ENCODE measurements at places on chromosomes 2 and 18.

GRCh38 chr2:200765995-200766660, 45.6 kb upstream of the BZW1 start:
- no peak for ATAC-seq

GRCh38 chr2:216849987-216850386, 9.9 kb downstream of the TNP1 start:
- peak; percentile 87 for ATAC-seq

DNA sequence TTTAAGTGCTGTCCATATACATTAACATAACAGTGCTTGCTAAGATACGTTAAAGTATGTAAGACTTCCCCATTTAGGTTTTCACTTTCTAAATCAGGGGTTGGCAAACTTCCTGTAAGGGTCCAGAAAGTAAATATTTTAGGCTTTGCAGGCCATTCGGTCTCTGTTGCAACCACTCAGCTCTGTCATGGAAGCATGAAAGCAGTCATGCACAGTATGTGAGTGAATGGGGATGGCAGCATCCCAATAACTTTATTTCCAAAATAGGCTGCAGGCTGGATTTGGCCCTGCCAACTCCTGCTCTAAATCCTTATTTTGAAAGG, 128.7 kb downstream of the PLA2R1 start:
- ATAC-seq = no peak

DNA sequence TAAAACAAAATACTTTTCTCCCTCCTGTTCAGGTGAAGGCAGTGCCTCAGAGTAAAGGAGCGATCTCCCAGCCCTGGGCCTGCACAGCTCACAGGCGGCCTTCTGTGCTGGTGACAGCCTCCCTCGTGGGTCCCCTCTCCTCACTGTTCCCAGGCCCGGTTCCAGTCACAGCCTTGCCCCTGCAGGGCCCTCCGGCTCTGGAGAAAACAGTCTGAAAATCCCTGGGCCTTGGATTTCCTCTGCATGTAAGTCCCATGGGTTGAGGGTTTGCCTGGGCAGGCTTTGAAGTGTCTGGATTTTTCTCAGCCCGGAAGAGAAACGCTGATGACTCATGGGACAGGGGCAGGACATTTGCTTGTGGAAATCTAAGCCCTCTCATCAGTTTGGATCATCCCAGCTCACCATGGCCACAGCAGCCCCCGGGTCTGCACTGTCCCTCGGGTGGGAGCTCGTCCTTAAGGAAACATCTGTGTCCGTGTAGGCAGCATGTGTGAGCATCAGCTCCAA, 186.1 kb upstream of the RAB12 start:
- ATAC-seq = peak; percentile 60

DNA sequence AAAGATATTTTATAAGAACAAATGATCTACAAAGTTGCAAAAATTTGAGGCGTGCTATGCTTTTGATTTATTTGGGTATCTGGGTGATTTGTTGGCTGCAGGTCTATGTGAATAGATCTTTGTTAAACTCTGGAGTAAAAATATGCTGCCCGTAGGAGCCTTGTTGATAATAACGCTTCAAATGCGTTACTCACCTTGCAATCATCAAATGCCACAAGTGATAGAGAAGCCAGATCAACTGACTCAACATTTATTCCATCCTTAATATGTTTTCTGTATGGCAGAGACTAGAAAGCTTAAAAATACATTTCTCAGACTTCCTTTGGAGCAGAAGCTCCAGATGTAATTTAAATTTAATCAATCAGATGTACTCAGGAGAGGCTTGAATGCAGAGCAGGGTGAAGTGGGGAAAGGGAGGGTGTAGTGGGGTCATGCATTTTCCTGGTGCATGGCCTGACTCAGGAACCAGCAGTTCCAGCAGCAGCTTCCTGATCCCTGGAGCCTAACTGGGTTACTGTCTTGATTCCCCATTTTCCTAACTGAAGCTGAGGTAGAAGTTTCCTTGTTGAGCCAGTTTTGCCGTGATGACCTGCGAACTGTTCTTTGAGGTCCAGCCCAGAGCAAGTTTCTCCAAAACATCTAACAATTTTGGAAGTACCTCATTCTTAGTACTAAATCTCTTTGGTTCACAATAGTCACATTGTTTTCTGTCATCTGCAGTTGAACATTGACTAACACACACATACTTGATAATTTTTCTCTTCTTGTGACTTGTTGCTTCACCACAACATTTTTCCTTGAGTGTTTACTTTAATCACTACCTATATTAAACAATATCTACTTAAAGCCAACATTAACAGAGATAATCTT, 284.7 kb upstream of the CWC22 start:
- ATAC-seq = no peak

GRCh38 chr2:10165282-10165681, 42.7 kb downstream of the RRM2 start:
- ATAC-seq = no peak

DNA sequence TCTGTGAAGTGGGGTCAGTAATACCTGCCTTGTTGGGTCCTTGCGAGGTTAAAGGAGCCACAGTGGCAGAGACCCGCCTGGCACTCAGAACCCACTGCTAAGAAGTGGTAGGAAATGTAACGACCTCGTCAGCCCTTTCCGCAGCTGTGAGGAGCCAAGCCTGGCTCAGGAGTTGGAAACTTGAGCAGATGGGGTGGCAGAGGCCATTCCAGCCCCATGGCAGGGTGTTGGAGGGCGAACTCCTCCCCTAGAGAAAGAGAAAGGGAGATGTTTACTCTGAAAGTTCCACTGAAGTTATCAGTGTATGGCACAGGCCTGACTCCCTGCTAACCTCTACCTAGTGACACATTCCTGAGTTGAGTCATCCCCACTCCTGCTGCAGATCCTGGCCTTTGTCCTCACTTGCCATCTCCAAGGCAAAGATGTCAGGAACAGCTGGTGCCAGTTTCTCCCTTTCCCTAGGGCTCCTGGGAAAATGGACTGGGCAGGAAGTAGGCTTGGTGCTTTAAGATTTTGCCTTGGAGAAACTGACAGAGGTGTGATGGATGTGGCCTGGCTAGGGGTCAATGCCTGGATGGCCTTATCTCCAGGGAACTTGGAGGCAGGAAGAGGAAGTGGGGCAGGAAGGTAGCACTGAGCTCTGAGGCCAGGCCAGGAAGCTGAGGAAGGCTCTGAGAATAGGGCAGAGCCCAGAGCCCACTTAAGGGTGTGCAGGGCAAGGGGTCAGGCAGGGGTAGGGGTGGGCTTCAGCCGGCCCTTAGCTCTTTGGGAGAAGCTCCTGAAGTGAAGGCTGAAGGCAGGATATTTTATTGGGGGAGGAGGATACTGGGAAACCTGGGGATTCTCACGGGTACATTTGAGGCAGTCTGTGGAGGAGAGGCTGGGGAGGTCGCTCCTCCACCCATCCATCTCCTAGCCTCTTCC, 888 bp downstream of the VAMP5 start:
- ATAC-seq = peak; percentile 73

GRCh38 chr2:219695145-219695709, 67.8 kb downstream of the SLC4A3 start:
- no peak for ATAC-seq

DNA sequence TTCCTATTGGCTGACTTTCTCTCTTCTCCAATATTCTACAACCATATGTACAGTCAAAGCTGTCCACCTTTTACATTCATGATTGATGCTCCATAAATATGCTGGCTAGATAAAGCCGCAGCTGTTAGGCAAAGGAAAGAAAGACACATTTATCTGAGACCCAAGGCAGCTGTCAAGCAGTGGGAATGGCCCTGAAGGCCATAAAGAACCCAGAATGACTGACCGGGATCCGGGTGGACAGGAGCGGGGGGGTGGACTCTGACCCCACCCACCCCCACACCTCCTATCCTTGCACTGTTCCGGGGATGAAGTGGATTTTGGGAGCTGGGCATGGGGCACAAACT, 116.4 kb downstream of the RTP5 start:
- ATAC-seq = no peak

DNA sequence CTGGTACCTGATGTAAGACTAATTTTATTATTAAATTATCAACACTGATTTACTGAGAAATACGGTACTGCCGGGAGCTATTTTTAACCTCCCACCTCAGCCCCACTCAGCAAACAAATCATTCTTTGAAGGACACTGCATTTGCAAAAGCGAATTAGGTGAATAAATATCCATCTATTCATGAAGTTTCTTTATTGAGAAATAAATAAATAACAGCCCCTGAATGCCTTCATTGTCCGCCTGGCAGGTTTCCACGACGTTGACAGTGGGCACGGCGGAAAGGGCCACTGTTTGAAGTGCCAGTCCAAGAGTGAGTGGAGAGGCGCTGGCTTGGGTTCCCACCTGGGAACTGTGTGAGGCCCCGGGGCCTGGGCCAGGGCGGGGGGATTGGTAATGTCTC, 15.7 kb downstream of the C1QL2 start:
- ATAC-seq = peak; percentile 74

- no peak for ATAC-seq
Measured at GRCh38 chr2:60671966-60672365, 84.1 kb upstream of the PAPOLG start.

- no peak for ATAC-seq
Measured at GRCh38 chr2:46964835-46965560, 49.4 kb upstream of the MCFD2 start.

- ATAC-seq = no peak
Measured at GRCh38 chr2:235833971-235834620, 334.1 kb downstream of the GBX2 start.

DNA sequence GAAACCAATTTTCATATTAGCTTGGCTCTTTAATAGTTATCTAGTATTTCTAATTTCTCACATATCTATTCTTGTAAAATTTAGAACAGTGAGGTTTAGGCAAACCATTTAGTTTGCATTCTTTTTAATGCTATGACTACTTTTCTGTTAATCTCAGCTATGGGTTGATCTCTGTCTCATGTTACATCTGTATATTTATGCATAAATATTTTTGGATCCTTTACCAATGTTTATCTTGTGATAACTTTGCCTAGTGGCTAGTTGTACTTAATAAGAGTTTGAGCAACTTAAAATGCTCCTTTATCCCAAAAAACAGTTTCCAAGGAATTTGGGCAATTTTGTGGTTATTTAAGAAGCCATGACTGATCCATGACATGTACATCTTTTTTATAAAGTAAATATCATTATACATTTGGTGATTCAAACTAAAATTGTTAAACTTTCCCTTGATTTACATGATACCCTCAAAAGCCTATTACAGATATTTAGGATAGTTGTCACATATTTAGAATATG, 86.3 kb downstream of the R3HDM1 start:
- no peak for ATAC-seq

DNA sequence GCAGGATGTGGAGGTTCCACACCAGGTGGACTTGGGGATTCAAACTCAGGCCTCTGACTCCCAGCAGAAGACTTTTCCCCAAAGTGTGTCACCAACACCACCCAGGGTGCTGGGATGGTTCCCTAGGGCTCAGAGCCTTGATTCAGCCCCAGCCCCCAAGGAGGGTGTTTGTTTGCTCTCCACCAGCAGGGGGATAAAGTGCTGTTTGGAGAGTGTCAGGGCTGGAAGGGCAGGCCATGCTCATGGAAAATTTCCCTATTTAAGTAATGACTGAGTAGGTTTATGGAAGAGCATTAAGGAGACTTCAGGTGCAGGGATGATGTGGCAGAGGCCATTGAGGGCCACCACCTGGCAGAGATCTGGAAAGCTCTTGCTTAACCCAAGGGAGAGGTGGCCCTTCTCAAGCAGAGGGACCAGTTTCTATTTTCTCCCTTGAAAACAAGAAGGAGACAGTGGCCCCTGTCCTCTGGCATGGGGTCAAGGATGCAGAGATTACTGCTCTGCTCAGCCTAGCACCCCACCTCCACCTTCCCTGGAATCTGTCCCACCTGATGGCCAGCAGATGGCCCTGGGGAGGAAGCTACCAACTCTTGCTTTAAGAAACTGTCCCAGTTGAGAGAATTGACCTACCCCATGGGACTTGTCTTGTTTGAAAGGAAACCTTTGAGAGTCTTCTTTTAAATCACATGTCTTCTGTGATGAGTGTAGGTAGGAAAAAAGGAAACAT, 122.1 kb downstream of the ACOXL start:
- ATAC-seq = no peak

- peak; percentile 2 for ATAC-seq
Measured at GRCh38 chr2:98607741-98608115, 584 bp downstream of the COA5 start.

- ATAC-seq = no peak
Measured at GRCh38 chr2:107548216-107548615, 278.5 kb upstream of the RGPD4 start.

GRCh38 chr2:190827720-190828119, 52.9 kb upstream of the GLS start:
- no peak for ATAC-seq

- no peak for ATAC-seq
Measured at GRCh38 chr2:69563021-69563420, 80.5 kb downstream of the AAK1 start.

- ATAC-seq = peak; percentile 64
Measured at GRCh38 chr2:117943013-117943672, 70.7 kb downstream of the CCDC93 start.

GRCh38 chr2:200467806-200468681, 41.8 kb downstream of the KCTD18 start:
- ATAC-seq = no peak

GRCh38 chr2:47767497-47767844, 15.5 kb upstream of the MSH6 start:
- ATAC-seq = no peak

DNA sequence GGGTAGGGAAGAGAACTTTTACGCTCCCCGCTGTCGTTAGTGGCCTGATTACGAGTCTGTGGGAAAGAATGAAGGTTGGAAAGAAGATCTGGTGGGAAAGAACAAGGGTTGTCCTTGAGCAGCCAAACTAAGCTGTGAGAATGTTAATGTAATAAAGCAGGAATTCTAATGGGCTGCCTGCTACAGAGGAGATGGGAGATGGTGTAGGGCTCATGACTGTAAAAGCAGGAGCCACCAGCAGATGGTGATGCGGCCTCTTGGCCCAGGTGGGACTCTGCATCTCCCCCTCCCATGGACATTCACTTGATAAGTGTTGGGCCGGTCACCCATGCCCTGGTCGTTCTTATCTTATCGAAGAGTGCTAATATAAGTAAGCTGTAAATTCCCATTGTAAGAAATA, 150.0 kb downstream of the NEDD4L start:
- ATAC-seq = peak; percentile 74

DNA sequence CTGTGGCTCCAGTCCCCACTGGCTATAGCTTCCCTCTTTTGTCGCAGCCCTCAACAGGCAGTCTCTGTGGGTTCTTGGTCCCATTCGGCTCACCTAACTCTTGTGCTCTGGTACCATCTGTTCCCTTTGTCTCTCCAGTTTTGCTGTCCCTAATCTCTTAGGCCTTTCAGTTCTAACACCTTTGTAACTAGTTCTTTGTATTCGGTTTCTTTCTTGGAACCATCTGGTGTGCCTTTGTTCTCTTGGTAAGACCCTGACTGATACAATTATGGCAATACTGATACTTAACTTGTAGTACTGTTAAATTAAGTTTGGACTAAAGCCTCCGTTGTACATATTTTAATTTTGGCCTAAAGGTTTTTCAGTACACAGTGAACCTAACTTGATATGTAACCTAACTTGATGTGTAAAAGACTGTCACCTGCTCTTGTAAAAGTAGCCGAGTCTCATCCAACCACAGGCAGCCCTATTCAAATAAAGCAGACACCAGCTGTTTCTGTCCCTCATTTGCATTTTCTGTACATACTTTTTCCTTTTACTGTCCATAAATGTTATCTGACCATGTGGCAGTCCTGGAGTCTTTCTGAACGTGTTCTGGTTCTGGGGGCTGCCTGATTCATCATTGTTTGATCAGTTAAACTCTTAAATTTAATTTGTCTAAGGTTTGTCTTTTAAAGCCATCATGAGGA, 4.8 kb upstream of the MRPL44 start:
- ATAC-seq = peak; percentile 22

GRCh38 chr2:43100883-43101662, 125.3 kb downstream of the ZFP36L2 start:
- peak; percentile 91 for ATAC-seq

- no peak for ATAC-seq
Measured at GRCh38 chr18:63322206-63322605, 2.6 kb upstream of the BCL2 start.

GRCh38 chr18:2856547-2857170, 9.9 kb downstream of the EMILIN2 start:
- ATAC-seq = no peak

All from motor neuron (in vitro differentiated cells).